ENCODE measurements at places on chromosomes 6 and 20. TPM values are rescaled to one million over a fixed set of nuclear protein-coding genes. Genes with fewer than 3 reads are reported as not detected.

DNA sequence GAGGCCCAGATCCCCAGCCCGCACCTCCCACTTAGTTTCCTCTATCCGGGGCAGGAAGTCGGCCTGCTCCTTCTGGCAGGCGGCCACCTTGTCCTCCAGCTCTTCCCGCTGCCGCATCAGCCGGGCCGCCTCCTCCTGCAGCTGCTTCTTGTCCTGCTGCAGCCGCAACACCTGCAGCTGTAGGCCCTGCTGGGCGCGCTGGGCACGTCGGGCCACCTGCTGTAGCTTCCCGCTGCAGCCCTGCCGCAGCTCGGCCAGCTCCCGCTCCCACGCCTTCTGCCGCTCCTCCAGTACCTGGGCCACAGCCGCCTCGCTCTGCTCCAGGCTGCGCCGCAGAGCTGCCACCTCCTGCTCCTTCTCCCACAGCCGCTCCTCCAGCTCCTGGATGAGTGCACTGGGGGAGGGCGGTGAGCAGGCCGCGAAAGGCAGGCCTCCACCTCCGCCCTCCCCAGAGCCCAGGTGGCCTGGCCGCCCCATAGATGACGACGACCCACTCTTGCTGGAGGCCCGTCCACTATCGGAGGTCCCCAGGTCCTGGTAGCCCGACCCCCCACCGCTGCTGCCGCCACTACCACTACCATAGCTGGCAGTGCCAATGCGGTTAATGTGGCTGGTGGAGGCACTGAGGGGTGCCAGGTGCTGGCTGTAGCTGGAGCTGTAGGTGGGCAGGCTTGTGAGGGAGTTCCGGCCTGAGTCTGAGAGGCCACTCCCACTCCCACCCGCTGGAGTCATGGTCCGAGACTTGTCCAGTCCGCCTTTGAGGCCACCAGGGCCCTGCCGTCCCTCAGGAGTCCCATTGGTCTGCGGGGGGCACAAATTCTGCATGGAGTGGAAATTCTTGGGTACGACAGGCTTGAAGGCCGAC, 6.0 kb upstream of the FASTKD5 start:
- peaks cover 22% of the 10 kb centered on the region for H3K4me1 ChIP-seq
- no peaks in the 10 kb centered on the region for H3K27me3 ChIP-seq
- peak; percentile 72 for DNase-seq
- H3K4me3 ChIP-seq = peak overlapping the region; percentile 49

- no peak overlapping the region for H3K4me3 ChIP-seq
- H3K4me1 ChIP-seq = peaks cover under 1% of the 10 kb centered on the region
- DNase-seq = no peak
- H3K27me3 ChIP-seq = peaks cover 50% of the 10 kb centered on the region
- no peaks in the 10 kb centered on the region for H3K36me3 ChIP-seq
These were observed 5.8 kb downstream of the KIAA0319 start for GRCh38 chr6:24640166-24640565.

DNA sequence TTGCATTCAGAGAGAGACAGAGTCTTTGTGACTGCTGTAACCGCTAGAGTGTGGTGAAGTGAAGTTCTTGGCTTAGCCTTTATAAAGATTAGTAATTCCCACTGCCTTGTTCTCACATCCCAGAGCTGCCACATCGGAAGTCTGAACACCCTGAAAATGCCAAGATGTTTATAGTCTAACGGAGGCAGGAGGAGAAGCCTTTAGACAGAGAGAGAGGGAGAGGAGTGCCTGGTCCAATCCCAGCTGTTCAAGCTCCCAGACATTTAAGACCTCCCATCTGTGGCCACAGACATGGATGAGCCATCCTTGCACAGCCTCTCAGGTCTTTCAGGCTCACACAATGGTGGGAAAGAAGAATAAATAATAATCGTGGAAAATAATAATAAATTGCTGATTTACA, 1422.8 kb upstream of the EYS start:
- no peak for DNase-seq
- H3K27me3 ChIP-seq = no peaks in the 10 kb centered on the region
- H3K4me1 ChIP-seq = no peaks in the 10 kb centered on the region
- no peak overlapping the region for H3K4me3 ChIP-seq

DNA sequence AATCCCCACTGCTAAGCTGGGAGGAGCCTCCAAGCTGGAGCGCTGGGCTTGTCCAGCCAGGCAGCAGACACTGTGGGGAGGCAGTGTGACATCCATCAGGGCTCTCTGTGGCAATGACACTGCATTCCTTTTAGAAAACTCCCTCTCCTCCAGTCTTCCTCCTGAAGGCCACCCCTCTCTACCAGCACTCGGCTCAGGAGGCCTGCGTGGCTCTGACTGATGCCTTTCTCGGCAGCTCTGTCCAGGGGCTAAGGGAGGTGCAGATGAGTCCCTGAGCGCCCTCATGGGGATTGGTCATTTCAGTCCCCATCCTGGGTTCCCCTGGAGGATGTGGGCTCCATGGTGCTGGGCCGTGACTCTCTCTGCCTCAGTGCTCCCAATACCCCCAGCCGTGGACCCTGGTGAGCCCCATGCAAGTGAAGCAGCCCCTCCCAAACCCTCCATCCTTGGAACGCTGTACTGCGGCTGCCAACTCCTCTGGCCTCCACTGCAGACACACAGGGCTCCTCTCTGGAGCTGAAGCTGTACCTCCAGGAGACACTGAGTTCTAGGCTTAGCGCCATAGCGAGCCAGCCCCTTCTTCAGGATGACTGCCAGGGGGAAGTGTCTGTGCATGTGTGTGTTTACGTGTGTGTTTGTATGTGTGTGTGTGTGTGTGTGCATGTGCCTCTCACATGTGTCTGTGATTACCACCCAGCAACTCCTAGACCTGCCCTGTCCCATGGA, 209.6 kb downstream of the ERMARD start:
- DNase-seq = no peak
- H3K4me3 ChIP-seq = no peak overlapping the region
- peaks cover 17% of the 10 kb centered on the region for H3K4me1 ChIP-seq
- H3K36me3 ChIP-seq = no peaks in the 10 kb centered on the region
- peaks cover 30% of the 10 kb centered on the region for H3K27me3 ChIP-seq

- no peaks in the 10 kb centered on the region for H3K36me3 ChIP-seq
- H3K4me3 ChIP-seq = no peak overlapping the region
- DNase-seq = no peak
- no peaks in the 10 kb centered on the region for H3K4me1 ChIP-seq
These were observed 229.8 kb downstream of the SOD2 start for GRCh38 chr6:159463119-159463829.

DNA sequence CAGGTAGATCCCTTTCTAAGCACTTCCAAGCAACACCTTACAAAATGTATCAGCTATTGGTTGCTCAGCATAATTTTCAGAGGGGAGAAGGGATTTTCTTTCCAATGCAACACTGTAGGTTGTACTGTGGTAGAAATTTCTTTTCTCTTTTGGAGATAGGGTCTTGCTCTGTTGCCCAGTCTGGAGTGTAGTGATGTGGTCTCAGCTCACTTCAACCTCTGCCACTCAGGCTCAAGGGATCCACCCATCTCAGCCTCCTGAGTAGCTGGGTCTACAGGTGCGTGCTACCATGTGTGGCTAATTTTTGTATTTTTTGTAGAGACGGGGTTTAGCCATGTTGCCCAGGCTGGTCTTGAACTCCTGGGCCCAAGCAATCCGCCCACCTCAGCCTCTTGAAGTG, 16.3 kb downstream of the RAD21L1 start:
- no peaks in the 10 kb centered on the region for H3K36me3 ChIP-seq
- no peak overlapping the region for H3K4me3 ChIP-seq

- H3K27ac ChIP-seq = no peak overlapping the region
- H3K27me3 ChIP-seq = peaks cover 38% of the 10 kb centered on the region
- no peaks in the 10 kb centered on the region for H3K36me3 ChIP-seq
- DNase-seq = no peak
These were observed 39.2 kb downstream of the CDH4 start for GRCh38 chr20:61291166-61291829.

DNA sequence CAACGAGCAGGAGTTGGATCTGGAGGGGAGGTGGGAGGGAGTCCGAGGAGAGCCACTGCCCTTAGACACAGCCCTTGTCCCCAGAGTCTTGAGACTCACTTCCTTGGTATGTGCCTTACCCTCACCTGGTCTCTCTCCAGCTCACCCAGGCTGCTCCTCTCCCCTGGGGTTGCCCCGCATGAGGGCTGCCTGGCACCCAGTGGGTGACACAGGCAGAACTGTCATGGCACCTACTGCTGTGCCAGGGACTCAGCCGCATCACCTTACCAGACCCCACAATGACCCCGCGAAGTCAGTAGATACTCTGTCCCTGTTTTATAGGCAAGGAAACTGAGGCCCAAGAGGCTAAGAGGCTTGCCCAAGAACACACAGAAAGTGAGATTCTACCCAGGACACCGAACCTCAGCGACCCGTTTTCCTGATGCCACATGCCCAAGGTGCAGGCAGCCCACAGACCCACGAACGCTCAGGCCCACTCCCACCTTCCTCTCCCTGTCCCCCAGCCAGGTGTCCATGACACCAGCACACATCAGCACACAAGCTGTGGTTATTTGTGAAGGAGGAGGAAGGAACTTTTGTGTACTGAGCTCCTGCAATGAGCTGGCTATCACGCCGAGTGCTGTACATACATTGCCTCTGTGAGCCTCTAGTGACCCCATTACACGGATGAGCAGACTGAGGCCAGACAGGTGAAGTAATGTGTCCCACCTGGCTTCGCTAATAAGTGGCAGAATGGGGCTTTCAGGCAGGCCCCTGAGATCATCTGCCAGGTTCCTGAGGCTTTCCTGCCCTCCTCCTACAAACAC, 168.1 kb downstream of the GRM4 start:
- peaks cover 3% of the 10 kb centered on the region for H3K4me1 ChIP-seq
- no peak overlapping the region for H3K27ac ChIP-seq
- H3K36me3 ChIP-seq = no peaks in the 10 kb centered on the region
- no peak overlapping the region for H3K4me3 ChIP-seq
- DNase-seq = no peak

- DNase-seq = no peak
- H3K27ac ChIP-seq = no peak overlapping the region
- peaks cover 48% of the 10 kb centered on the region for H3K4me1 ChIP-seq
- no peak overlapping the region for H3K4me3 ChIP-seq
- H3K36me3 ChIP-seq = peaks cover 12% of the 10 kb centered on the region
These were observed 19.4 kb upstream of the IL22RA2 start for GRCh38 chr6:137192821-137193220.

- no peaks in the 10 kb centered on the region for H3K27me3 ChIP-seq
- H3K4me3 ChIP-seq = no peak overlapping the region
- H3K27ac ChIP-seq = peak overlapping the region; percentile 94
- H3K4me1 ChIP-seq = peaks cover 77% of the 10 kb centered on the region
These were observed 11.8 kb downstream of the TCF15 start for GRCh38 chr20:598133-598850.

- DNase-seq = peak; percentile 74
- no peak overlapping the region for H3K4me3 ChIP-seq
- no peaks in the 10 kb centered on the region for H3K27me3 ChIP-seq
- H3K27ac ChIP-seq = peak overlapping the region; percentile 93
- H3K36me3 ChIP-seq = no peaks in the 10 kb centered on the region
These were observed 3.9 kb upstream of the NECAB3 start for GRCh38 chr20:33677991-33678702.

DNA sequence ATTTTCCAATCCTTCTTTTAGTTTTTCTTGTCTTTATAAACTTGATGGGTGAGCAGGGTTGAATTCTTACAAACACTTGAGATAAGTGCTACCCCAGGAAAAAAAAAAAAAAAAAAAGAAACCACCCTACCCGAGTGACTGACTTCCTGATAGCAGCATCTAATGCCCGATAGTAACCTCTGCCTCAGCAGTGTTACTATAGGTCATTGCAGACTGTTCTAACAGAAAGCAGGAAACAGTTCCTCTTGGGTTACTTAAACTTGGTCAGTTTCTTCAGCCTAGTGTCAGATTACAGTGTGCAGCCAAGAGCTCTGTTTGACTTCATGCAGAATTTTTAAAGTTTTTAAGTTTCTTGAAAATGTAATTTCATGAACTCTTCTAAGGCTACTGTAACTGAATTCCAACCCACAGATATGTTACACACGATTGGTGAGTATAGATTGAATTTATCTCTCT, 2.1 kb downstream of the MYLIP start:
- no peaks in the 10 kb centered on the region for H3K27me3 ChIP-seq
- H3K27ac ChIP-seq = peak overlapping the region; percentile 99
- no peak for DNase-seq
- peaks cover 75% of the 10 kb centered on the region for H3K4me1 ChIP-seq

MUC22 gene
- total RNA-seq = 0.08 TPM

GSTA2 gene
- not detected for total RNA-seq

SAMD10 gene
- total RNA-seq = 5.6 TPM

NUDT3 gene
- total RNA-seq = 50.1 TPM

VGLL2 gene
- 2.4 TPM for total RNA-seq

MEA1 gene
- 32.6 TPM for total RNA-seq

TINAG gene
- 0.41 TPM for total RNA-seq

DEFB124 gene
- not detected for total RNA-seq

CYP21A2 gene
- total RNA-seq = 0.41 TPM

REPS1 gene
- total RNA-seq = 30.6 TPM

OOEP gene
- total RNA-seq = not detected

POPDC3 gene
- 56.9 TPM for total RNA-seq

TMEM63B gene
- total RNA-seq = 37.2 TPM

PAK5 gene
- total RNA-seq = not detected

PREP gene
- total RNA-seq = 25.2 TPM
